ENCODE measurements at places on chromosomes 6 and 20.

DNA sequence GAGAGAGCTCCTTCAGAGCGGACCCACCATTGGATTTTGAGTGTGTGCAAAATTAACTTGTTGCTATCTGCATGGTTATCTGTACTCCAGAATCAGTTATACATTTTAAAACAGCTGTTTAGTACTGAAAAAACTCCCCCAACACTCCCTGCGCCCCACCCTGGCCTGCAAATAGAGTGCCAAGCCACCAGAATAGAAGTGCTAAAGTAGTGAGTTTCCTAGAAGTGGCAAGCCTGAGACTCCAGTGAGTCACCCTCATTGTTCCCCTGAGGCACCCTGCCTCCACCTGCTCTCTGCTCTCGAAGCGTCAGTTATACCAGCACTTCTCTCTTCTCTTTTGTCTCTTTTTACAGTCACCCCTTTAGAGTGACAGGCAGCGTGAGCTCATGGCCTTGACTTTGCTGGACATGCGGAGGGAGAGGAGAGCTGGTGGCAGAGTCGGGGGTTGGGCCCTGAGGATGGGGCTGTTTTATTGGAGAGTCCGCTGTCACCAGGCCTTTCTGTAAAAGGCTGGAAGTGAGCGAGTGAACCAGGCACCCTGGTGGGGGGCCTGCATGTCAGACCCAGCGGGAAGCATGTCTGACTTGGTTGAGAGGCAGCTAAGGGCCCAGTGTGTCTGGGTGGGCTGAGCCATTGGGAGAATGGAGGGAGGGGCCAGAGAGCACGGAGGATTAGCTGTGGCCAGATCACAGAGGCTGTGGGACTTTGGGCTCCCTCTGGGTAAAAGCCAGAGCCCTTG is 10.4 kb downstream of the IGF2R start:
- peak; percentile 72 for DNase-seq

- no peak for DNase-seq
Measured at GRCh38 chr20:24643731-24644626, 174.6 kb downstream of the SYNDIG1 start.

DNA sequence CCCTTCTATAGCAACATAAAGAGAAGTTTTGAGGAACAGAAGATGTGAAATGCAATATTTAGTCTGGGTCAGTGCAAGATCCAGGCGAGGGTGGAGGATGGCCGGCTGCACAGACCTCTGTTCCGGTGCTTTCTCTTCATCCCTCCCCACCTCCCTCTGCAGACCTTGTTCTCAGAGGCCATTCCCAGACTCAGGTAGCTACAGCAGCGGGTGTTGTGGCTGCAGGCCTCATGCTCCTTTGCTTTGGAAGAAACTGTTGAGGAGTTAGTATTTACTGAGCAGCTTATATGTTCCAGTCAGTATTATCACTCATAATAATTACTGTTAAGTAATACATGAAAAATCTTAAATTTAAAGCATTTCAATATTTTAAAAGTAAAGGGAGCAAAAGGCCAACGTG is 1.7 kb downstream of the BTN3A3 start:
- no peak for DNase-seq

DNA sequence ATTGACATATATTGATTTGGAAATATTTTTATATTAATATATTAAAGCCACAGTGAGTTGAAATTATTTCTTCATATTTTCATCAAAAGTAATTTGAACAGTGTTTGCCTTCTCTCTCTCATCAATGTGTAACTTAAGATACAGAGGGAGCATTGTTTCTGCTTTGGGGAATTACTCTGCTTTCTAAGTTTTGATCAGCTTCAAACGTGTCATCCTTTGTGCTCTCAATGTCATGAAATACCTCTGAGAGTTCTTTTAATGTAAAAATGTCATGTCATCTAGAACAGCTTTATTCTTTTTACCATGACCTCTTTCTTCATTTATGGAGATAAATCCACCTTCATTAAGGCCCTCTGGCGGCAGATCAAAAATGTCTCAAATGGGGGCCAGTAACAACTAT is 259.4 kb upstream of the STXBP5 start:
- no peak for DNase-seq

GRCh38 chr20:25720285-25720684 is 23.6 kb upstream of the ZNF337 start:
- no peak for DNase-seq

- DNase-seq, result no peak
Measured at GRCh38 chr6:190596-191395, 101.5 kb upstream of the DUSP22 start.

GRCh38 chr6:89351671-89352277 is 748 bp downstream of the UBE2J1 start:
- DNase-seq, result no peak

DNA sequence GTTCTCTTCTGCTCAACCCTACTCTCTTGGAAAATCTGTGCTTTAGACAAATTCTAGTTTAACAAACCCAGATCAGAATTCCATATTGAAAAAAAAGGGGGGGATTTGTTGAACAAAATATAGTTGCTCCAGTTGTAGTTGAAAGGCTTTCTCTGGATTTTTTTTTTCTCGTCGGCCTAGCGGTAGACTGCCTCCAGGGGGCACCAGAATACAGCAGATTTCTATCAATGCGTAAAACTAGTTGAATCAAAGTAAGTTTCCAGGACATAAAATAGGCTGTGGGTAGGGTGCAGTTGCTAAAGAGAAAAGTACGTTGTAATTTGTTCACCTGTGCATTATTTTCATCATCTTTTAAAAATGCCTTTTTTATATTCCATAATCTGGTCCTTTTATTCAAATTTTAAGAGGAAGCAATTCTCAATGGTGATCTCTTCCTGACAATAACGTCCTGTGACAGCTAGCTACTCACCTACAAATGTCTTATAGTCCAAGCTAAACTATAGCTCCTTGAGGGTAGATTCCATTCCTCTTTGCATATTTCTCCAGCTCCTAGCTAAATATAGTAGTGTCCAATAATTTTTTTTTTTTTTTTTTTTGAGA is 105.4 kb downstream of the PERP start:
- DNase-seq, result peak; percentile 56

DNA sequence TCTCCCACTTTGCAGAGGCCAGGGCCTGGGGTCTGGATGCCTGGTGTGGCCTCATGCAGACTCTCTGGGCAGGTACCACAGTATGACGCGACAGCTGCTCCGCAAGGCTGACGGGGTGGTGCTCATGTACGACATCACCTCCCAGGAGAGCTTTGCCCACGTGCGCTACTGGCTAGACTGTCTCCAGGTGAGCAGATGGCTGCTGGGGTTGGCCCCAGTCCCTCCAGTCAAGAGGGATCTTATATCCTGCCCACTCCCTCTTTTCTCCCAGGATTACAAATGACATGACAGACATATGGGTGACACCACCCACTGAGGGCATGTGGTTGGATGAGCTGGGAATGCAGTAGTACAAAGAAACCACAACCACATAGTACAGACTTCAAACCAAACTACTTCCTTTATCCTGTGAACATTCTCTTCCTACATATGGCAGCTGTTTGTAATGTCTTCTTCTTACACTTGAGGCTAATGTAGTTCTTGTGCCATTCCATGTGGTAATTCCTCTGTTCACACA is 29.9 kb downstream of the RAB44 start:
- DNase-seq, result no peak

DNA sequence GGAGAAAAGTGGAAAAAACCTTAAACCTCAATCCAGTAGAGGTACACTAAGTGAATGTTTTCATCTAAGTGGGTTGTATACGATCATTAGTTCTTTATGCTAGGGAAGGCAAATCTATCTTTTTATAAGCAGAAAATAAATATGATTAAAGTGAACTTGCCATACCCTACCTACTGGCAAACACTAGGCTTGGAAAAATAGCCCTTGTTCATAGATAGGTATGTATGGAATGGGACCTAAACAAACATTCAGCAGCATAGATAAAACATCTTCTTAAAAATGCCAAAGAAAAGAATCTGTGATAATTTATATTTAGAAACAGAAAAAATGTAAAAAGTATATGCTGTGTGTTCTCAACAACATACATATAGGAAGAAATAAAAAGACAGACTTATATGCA is 18.8 kb downstream of the REV3L start:
- DNase-seq, result no peak

- DNase-seq, result no peak
Measured at GRCh38 chr6:94175465-94175864, 756.1 kb upstream of the EPHA7 start.

- no peak for DNase-seq
Measured at GRCh38 chr6:70547313-70547712, 19.4 kb upstream of the SDHAF4 start.

DNA sequence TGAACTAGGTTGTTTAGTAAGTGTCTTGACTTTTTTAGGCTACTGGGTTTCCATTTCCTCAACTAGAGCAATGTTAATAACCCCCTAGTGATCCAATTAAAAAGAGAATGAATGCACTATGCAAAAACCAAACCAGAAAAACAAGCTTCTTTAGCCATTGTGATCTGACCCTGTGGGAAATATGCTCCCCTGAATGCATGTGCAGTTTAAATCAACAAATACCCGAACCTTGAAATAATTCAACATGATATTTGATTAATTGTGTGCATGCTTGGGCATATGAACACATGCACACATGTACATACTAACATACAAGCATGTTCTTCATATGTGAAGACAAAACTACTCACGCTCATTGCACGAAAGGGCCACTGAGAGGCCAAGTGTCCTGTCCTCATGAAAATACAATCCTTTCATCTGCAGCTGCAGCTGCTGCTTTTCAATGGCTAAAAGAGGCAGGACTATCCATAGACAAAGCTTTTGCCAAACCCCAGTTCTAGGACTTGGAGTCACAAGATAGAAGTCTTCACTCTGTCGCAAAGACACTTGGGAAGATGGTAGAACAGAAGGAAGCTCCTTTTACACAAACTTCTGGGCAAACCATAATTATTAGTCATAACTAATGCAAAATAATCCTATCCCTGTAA is 207.1 kb upstream of the POU3F2 start:
- no peak for DNase-seq

GRCh38 chr6:145491126-145491525 is 244.2 kb downstream of the EPM2A start:
- DNase-seq, result no peak

DNA sequence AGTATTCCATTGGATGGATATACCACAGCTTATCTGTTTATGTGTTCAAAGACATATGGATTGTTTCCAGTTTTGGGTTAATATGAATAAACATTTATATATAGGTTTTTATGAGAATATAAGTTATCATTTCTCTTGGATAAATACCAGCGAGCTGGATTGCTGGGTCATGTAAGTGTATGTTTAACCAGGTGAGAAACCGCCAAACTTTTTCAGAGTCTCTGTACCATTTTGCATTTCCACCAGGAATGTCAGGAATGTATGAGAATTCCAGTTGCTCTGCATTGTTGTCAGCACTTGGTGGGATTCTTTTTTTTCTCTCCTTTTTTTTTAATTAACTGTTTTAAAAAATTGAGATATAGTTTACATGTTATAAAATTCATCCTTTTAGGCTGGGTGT is 52.1 kb downstream of the PHF20 start:
- no peak for DNase-seq

GRCh38 chr20:15794409-15794808 is 778.8 kb downstream of the KIF16B start:
- no peak for DNase-seq

- no peak for DNase-seq
Measured at GRCh38 chr6:3711776-3712175, 39.7 kb downstream of the PXDC1 start.

- DNase-seq, result no peak
Measured at GRCh38 chr6:26611599-26611998, 14.8 kb downstream of the ABT1 start.

Data from CD4-positive, alpha-beta T cell treated with Interleukin-15 for 1 hour (primary cell).